ENCODE measurements at places on chromosomes 11 and 22.

- DNase-seq, result no peak
Measured at GRCh38 chr22:40654522-40655167, 18.1 kb upstream of the MRTFA start.

DNA sequence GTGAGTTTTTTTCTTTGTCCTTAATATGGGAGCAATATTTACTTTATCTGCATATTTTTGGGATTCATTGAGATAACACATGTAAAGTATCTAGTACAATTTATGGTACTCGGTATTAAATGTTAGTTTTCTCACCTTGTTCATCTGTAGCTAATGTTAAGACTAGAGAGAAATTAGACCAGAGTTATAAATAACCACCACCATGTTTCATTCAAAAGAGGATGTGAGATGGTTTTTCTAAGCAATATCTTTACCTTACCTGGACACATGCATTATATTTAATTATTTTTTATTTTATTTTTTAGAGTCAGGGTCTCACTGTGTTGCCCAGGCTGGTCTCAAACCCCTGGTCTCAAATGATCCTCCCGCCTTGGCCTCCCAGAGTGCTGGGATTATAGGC lies 18.4 kb downstream of the ARHGAP42 start:
- DNase-seq, result no peak

GRCh38 chr22:29202212-29203192 lies 3.2 kb upstream of the EMID1 start:
- DNase-seq, result peak; percentile 51

DNA sequence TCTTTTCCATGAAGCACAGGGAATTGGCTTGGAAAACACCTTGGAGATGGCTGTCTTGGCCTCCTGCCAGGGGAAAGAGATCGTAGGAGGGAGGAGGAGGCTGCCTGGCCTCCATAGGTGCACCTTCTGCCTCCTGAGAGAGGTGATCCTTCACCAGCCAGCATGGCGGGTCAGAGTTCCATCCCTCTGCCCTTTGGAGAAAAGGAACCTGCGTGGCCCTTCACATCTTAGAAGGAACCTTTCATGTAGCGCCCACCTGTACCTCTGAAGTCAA lies 58.2 kb upstream of the DRD2 start:
- no peak for DNase-seq

DNA sequence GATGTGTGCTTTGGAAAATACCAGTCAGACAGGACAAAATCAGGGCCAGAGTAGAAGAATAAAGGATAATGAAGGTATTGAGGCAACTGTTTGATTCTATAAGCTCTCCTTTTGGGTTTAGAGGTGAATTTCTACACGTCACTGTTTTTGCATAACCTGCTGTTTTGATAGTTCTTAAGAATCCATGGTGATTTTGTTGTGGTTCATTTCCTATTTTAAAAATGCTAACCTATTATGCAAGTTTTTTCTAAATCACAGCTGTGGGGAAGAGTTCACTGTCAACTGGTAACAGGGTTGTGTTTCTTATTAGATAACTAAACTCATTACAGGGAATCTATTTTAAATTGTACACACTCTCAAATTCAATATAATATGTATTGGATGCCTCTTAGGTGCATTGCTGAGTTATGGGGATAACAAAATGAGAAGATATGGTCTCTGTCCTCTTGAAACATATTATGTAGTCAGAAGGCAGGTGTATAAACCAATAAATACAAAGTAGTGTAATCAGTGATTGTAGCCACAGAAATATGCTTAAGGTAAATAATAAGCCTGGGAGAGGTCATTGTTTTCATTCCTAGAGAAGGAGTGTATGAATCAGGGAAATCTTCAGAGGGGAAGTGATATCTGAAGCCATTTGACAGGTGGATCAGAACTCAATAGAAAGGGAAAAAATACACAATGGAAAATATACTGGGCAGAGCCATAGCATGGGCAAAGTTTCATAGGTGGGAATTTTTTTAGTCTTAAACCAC lies 192.5 kb downstream of the FAT3 start:
- DNase-seq, result no peak

DNA sequence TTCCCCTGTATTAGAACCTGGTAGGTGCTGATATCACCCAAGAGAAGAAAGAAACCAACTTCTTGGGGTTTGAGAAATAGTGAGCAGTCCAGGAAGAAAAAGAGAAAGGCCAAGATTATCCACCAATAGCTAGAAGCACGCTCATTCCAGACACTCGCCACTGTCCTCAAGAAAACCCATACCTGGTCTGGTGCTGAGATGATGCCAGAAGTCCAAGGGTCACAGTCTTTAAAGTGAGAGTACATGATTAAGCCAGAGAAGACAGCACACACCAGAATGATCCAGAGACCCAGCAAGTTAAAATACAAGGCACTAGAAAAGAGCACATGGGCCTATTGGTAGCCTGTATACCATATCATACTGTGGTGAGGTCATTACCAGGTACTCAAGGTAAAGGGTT lies 23.6 kb downstream of the SLC5A12 start:
- no peak for DNase-seq
